Ovary (tissue), 10 donors: ENCODE measurements at places on chromosomes 1 and 21. TPM values are rescaled to one million over a fixed set of nuclear protein-coding genes. Genes with fewer than 3 reads are reported as not detected.

Gene FCER1G
- total RNA-seq, result 38.0 TPM

Gene FMO5
- 3.4 TPM for total RNA-seq

Gene PLA2G2F
- total RNA-seq, result not detected

DNA sequence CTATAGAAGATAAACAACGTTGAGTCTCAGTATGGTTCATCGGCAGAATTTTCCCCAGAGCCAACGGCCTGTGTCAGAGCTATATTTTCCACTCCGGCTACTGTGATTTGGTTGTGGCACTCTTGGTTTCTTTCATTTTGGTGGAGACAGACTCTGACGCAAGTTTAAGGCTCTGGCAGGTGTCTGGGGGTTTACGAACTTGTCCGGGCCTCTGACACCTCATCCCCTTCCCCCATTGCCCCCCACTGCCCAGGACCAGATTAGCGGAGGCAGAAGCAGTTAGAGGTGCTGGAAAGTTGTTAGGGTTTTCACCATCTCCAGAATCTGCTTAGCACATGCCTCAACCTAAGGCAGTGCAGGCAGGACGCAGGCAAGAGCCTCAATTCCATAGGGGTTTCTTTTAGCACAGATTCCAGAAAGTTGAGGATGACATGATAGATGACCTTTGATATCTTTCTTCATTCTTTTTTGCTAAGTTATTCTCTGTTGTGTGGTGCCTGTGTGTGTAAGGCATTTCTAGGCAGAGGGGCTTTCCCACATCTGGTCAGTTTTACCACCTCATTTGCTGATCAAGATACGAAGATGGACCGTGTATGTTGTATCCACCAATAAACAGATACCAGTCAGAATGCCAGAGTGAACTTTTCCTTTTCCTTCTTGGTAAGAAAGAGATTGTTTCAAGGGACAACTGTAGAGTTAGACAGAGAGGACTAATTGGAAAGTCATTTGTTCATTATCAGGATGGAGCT is 18.4 kb upstream of the IL10 start:
- no peak for DNase-seq

DNA sequence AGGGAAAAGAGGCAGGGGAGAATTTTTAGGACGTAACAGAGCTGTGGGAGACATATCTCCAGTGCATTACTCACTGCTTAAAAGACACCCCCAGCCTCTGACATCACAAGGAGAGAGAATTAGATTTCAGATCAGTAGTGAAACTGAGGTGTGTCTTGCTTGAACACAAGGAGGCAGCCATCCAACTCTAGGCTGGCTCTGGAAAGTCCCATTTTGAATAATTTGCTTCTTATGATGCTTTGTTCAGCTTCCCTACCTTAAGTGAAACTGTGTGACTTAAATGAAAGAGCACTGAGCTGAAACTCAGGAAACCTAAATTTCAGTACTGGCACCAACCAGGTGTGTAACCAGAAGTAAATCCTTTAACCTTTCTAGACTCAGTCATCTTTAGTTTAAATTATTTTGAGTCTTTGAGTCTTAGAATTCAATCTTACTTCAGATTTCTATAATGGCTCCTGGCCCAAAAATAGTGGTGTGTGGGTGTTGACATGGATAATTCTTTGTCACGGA is 251.6 kb upstream of the SGIP1 start:
- DNase-seq, result no peak

GRCh38 chr1:115329965-115330364 is 8.1 kb downstream of the NGF start:
- peak; percentile 51 for DNase-seq

- no peak for DNase-seq
Measured at GRCh38 chr21:45601551-45601950, 42.0 kb upstream of the PCBP3 start.
